Ascending aorta (tissue), 2 donors: ENCODE measurements at places on chromosomes 1 and 21. TPM values are rescaled to one million over a fixed set of nuclear protein-coding genes. Genes with fewer than 3 reads are reported as not detected.

The INAVA gene
- total RNA-seq: not detected

The CLIC6 gene
- total RNA-seq: 6.2 TPM

The KCNK2 gene
- 0.85 TPM for total RNA-seq

The ANGPTL3 gene
- total RNA-seq: not detected

GRCh38 chr1:155499953-155500639 is 62.5 kb downstream of the ASH1L start:
- H3K4me3 ChIP-seq: no peak overlapping the region
- DNase-seq: no peak
- no peaks in the 10 kb centered on the region for H3K36me3 ChIP-seq
- H3K27me3 ChIP-seq: no peaks in the 10 kb centered on the region

GRCh38 chr1:42692461-42692860 is 10.2 kb downstream of the YBX1 start:
- H3K27ac ChIP-seq: no peak overlapping the region
- H3K27me3 ChIP-seq: no peaks in the 10 kb centered on the region
- no peak overlapping the region for H3K4me3 ChIP-seq
- no peak for DNase-seq

DNA sequence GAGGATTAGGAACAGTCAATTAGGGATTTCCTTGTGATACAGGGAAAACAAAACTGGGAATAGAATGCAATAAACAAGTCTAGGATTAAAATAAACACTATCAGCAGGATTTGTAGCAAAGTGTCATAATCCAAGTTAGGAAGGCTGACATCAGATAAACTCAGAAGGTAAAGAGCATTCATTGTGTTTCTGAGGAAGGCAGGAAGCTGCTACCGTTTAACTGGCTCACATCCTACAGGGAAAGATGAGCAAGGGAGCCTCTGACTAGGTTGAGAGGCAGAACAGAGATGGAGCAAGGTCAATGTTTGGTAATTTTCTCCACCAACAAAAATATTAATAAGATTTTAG is 124.7 kb downstream of the POU2F1 start:
- no peaks in the 10 kb centered on the region for H3K4me1 ChIP-seq
- no peak for DNase-seq
- no peak overlapping the region for H3K27ac ChIP-seq
- no peak overlapping the region for H3K4me3 ChIP-seq

DNA sequence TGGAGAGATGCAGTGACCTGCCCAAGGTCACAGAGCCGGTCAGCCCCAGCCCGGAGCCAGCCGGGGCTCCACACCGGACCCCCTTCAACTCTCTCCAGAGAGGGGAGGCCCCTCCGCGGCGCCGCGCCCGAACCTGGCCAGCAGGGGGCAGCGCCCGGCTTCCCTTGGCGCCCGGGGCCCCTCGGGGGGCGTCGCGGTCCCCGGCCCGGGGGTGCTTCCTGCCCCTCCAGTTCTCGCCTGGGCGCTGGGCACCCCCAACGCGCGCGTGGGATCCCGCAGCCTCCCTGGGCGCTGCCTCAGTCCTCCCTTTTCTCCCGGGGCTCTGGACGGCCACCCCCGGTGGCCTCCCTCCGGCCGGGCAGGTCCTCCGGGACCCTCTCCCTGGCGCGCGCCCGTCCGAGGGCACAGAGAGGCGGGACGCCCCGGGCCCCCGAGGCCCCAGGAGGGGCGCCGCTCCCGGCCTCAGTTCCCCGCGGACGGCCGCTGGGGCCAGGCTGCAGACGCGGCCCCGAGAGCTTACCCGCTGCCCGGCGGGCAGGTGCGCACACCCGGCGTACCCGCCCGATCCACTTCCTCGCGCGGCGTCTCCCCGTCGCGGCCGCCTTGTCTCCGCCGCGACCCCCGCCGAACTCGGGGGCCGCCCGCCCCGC is 406 bp downstream of the HTR1D start:
- H3K27me3 ChIP-seq: peaks cover 16% of the 10 kb centered on the region
- H3K4me3 ChIP-seq: peak overlapping the region; percentile 56
- H3K4me1 ChIP-seq: peaks cover 3% of the 10 kb centered on the region
- no peaks in the 10 kb centered on the region for H3K36me3 ChIP-seq
- DNase-seq: no peak

GRCh38 chr1:89552471-89553081 is 27.9 kb downstream of the LRRC8B start:
- H3K36me3 ChIP-seq: no peaks in the 10 kb centered on the region
- no peak overlapping the region for H3K4me3 ChIP-seq
- no peaks in the 10 kb centered on the region for H3K27me3 ChIP-seq
